Activated naive CD8-positive, alpha-beta T cell treated with anti-CD3 and anti-CD28 coated beads, Interleukin-2, amount 10 ng/mL, durations not matched to agents 7 days and 5 days (primary cell): ENCODE measurements at places on chromosomes 5 and 9. TPM values are rescaled to one million over a fixed set of nuclear protein-coding genes. Genes with fewer than 3 reads are reported as not detected.

- H3K4me3 ChIP-seq, result no peak overlapping the region
- no peak for DNase-seq
- H3K4me1 ChIP-seq, result no peaks in the 10 kb centered on the region
Measured at GRCh38 chr5:158487156-158487555, 612.6 kb downstream of the EBF1 start.

GRCh38 chr5:127030259-127031146 lies at the start of gene MARCHF3:
MARCHF3 (minus strand) TSS chr5:127030558; CDS start chr5:126918171, 112,387 bp downstream.
- H3K4me3 ChIP-seq, result peak within 1 kb of the TSS; percentile 86
- H3K36me3 ChIP-seq, result no peaks in the 10 kb centered on the region
- peak; percentile 98 for DNase-seq
- peaks cover 15% of the 10 kb centered on the region for H3K4me1 ChIP-seq

GRCh38 chr9:72898784-72899733 lies 53.8 kb downstream of the ALDH1A1 start:
- H3K4me3 ChIP-seq, result no peak overlapping the region
- DNase-seq, result no peak
- H3K27ac ChIP-seq, result no peak overlapping the region
- H3K4me1 ChIP-seq, result no peaks in the 10 kb centered on the region
- H3K36me3 ChIP-seq, result no peaks in the 10 kb centered on the region

The IL17B gene
- not detected for total RNA-seq

DNA sequence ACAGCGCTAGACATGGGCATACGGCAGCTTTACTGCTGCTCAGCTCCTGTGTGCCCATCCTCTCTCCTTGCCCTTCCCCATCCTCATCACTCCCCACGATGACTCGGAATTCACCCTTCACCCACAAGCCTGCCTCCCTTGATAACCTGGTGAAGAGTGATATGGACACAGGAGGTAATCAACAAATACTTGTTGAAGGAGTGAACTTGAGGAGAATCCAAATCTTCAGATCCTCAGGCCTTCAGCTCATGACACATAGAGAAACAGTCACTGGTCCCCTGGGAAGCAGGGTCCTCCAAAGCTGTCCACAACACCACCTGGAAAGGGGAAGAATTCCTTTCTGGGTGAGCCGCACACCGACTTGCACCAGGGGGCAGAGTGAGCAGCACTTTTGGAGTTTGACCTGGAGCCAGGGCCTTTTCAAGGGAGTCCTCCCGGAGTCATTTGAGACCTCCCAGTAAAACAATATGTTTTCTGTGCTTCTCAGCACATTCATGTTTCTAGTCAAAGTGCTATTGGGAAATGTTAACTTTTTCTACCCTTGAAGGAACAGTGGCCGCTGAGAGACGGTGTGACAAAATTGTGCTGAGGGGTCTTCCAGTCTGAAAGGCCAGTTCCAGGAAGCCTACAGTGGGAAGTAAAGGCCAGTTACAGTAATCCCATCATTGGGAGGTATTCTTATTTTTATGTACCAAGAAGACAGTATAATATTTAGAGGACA lies 332.3 kb downstream of the CWC27 start:
- H3K4me3 ChIP-seq, result no peak overlapping the region
- H3K27me3 ChIP-seq, result peaks cover 3% of the 10 kb centered on the region
- no peak overlapping the region for H3K27ac ChIP-seq
- H3K4me1 ChIP-seq, result peaks cover 32% of the 10 kb centered on the region

DNA sequence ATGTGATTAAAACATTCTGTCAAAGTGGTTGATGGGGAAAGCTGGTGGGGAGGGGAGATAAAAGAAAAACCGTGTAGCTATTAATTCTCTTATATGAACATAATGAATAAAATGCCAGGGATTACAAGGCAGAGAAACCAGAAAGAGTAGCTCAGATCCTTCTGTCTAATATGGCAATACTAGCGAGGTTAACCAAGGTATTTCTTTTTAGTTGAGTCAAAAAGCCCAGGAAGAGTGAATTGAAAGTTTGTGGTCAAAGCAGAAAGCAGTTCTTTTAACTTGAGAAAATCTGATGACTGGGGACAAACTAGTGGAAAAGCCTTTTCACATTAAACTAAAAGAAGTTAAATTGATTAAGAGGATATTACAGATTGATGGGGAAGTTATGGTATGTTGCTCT lies 76.0 kb downstream of the ERBIN start:
- H3K27ac ChIP-seq, result no peak overlapping the region
- peaks cover 46% of the 10 kb centered on the region for H3K36me3 ChIP-seq
- DNase-seq, result no peak
- H3K27me3 ChIP-seq, result no peaks in the 10 kb centered on the region
- no peak overlapping the region for H3K4me3 ChIP-seq
- peaks cover 24% of the 10 kb centered on the region for H3K4me1 ChIP-seq

GRCh38 chr9:81031422-81032029 lies 657.8 kb downstream of the TLE1 start:
- H3K4me3 ChIP-seq, result no peak overlapping the region
- DNase-seq, result no peak
- H3K27me3 ChIP-seq, result no peaks in the 10 kb centered on the region
- H3K4me1 ChIP-seq, result no peaks in the 10 kb centered on the region
- no peaks in the 10 kb centered on the region for H3K36me3 ChIP-seq

DNA sequence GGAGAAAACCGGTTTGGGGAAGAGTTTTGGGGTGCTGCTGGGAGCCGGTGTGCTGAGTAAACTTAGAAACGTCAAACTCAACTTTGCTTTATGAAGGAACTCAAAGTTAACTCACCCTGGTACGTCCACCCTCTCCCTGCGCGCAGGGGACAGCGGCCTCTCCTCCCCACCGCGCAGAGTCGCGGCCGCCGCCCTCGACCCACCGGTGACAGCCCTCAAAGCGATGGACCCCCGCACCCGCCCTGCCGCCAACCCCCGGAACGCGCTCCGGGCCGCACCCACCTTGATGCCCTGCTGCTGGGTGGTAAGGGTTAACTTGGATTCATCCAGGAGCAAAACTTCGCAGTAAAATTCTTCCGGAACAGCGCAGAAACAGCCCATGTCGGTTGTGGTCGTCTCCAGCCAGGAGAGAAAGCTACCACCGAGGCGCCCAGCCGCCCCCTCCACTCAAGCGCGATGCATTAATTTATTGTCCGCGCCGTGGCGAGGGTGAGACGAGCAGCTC lies 366 bp downstream of the EPB41L4A start:
- H3K27ac ChIP-seq, result no peak overlapping the region
- peak; percentile 32 for DNase-seq
- H3K4me1 ChIP-seq, result peaks cover 7% of the 10 kb centered on the region
- H3K36me3 ChIP-seq, result no peaks in the 10 kb centered on the region
- H3K27me3 ChIP-seq, result peaks cover 67% of the 10 kb centered on the region
- H3K4me3 ChIP-seq, result peak overlapping the region; percentile 69

DNA sequence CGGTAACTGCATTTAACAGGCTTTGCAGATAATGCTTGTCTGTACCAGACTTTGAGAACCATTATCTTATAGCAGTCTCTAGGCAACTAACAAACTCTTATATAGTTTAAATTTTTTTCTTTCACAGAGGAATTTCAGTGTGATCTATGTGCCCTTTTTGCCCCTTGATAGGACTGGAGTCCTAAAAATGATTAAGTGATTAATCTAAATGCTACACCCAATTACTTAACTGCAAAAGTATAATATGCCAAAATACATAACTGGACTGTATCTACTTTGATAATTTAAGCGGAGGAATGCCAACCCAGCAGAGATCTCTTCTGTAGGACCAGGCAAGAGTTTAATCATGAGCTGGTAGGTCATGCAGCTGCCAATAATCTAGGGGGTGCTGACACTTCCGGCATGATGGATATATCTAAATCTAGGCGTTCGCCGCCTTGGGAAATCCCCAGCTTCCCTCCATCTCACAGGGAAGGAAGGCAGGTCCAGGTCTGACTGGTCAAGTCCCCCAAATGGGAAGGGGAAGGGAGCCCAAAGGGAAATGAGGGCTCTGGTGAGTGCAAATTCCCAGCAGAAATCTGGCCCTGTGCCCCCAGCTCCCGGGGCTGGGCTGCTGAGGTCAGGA lies 205.6 kb downstream of the GAPVD1 start:
- peaks cover 2% of the 10 kb centered on the region for H3K36me3 ChIP-seq
- H3K27ac ChIP-seq, result no peak overlapping the region
- peaks cover 2% of the 10 kb centered on the region for H3K4me1 ChIP-seq
- DNase-seq, result no peak

GRCh38 chr9:112025850-112026249 lies 129.2 kb downstream of the UGCG start:
- DNase-seq, result no peak
- H3K4me1 ChIP-seq, result peaks cover 14% of the 10 kb centered on the region
- peaks cover 15% of the 10 kb centered on the region for H3K27me3 ChIP-seq
- H3K4me3 ChIP-seq, result no peak overlapping the region
- H3K27ac ChIP-seq, result no peak overlapping the region
- peaks cover 15% of the 10 kb centered on the region for H3K36me3 ChIP-seq

The ADAMTS13 gene
- total RNA-seq, result 3.2 TPM

DNA sequence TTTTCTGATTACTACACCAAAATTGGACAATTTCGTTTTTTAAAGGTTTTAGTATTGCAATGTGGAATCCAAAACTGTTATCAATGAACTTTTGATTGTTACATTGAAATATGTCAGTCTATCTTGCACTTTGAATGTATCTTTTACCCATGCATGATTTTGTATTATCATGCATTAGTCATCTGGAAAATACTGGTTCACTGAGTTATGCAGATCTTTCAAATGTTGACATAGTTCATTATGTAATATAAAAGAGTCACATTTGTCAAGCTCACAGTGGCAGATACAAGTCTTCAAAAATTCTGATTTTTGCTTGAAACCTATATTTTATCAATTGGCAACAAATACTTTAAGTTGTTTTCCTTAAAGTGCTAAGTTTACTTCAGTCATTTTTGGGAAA lies 85.2 kb downstream of the NR3C1 start:
- H3K27ac ChIP-seq, result no peak overlapping the region
- H3K4me1 ChIP-seq, result peaks cover 15% of the 10 kb centered on the region
- H3K27me3 ChIP-seq, result no peaks in the 10 kb centered on the region
- H3K36me3 ChIP-seq, result peaks cover 27% of the 10 kb centered on the region

The NR6A1 gene
- total RNA-seq, result 0.06 TPM

- H3K4me3 ChIP-seq, result no peak overlapping the region
- no peaks in the 10 kb centered on the region for H3K36me3 ChIP-seq
- no peak overlapping the region for H3K27ac ChIP-seq
- DNase-seq, result no peak
- no peaks in the 10 kb centered on the region for H3K27me3 ChIP-seq
Measured at GRCh38 chr5:89695371-89695770, 714.2 kb downstream of the CETN3 start.

- no peaks in the 10 kb centered on the region for H3K36me3 ChIP-seq
- no peaks in the 10 kb centered on the region for H3K4me1 ChIP-seq
- DNase-seq, result no peak
- no peak overlapping the region for H3K27ac ChIP-seq
- peaks cover 16% of the 10 kb centered on the region for H3K27me3 ChIP-seq
Measured at GRCh38 chr5:68137511-68138140, 77.9 kb upstream of the PIK3R1 start.

- H3K36me3 ChIP-seq, result no peaks in the 10 kb centered on the region
- no peak overlapping the region for H3K4me3 ChIP-seq
- DNase-seq, result no peak
- no peaks in the 10 kb centered on the region for H3K4me1 ChIP-seq
- H3K27ac ChIP-seq, result no peak overlapping the region
Measured at GRCh38 chr5:134245692-134246091, 19.8 kb upstream of the PPP2CA start.

GRCh38 chr5:117299936-117300328 lies 725.3 kb upstream of the SEMA6A start:
- H3K36me3 ChIP-seq, result no peaks in the 10 kb centered on the region
- H3K27ac ChIP-seq, result no peak overlapping the region
- H3K27me3 ChIP-seq, result no peaks in the 10 kb centered on the region
- no peaks in the 10 kb centered on the region for H3K4me1 ChIP-seq

- no peak for DNase-seq
- peaks cover 15% of the 10 kb centered on the region for H3K4me1 ChIP-seq
- H3K36me3 ChIP-seq, result no peaks in the 10 kb centered on the region
- peaks cover 8% of the 10 kb centered on the region for H3K27me3 ChIP-seq
- no peak overlapping the region for H3K27ac ChIP-seq
Measured at GRCh38 chr5:56986626-56986947, 34.7 kb upstream of the MIER3 start.

The IFNA4 gene
- total RNA-seq, result not detected

The PCDHGA6 gene
- 0.28 TPM for total RNA-seq

DNA sequence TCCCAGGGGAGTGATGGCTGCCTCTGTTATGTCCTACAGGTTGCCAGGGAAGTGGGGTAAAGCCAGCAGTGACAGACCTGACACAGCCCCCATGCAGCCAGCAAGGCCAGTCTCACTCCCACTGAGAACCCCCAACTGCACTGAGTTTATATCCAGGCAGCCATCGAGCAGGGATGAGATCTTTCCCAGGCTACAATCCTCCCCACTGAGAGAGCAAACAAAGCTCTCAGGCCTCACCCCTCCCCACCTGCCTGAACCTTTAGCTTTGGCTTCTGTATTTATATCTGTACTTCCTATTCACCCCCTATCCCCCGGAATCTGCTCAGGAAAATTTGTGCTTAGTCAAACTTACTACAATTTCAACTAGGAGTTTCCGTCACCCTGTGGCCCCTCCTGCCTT lies 284.1 kb downstream of the FAM170A start:
- H3K4me1 ChIP-seq, result no peaks in the 10 kb centered on the region
- no peak overlapping the region for H3K27ac ChIP-seq
- no peak for DNase-seq

DNA sequence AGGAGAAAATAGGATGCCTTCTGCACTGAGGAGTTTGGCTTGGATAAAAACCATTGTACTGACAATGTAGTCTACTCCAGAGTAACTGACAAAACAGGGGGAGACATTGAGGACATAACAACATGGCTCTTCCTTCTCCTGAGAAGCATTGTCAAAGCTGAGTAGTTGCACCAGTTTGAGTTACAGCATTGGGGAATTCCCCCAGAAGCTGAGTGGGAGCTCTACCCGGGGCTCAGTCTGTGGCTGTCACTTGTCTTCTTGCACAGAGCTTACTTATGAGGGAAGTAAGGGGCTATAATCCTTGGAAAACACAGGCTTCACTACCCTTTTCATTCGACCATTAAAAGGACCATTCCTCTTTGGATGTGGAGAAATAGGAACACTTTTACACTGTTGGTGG lies 21.2 kb downstream of the HSPB3 start:
- peaks cover 3% of the 10 kb centered on the region for H3K4me1 ChIP-seq
- H3K4me3 ChIP-seq, result no peak overlapping the region
- H3K36me3 ChIP-seq, result no peaks in the 10 kb centered on the region
- H3K27me3 ChIP-seq, result peaks cover 11% of the 10 kb centered on the region

DNA sequence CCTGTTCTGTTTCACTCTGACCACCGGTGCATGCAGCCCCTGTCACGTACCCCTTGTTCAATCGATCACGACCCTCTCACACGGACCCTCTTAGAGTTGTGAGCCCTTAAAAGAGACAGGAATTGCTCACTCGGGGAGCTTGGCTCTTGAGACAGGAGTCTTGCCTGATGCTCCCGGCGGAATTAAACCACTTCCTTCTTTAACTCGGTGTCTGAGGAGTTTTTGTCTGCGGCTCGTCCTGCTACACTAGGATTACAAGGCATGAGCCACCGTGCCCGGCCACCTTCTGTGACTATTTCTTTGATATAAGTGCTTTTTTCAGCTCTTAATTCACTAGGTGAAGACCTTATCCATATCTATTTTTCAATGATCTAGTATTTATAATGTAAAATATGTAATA lies 167.5 kb downstream of the TTC39B start:
- peaks cover 8% of the 10 kb centered on the region for H3K4me1 ChIP-seq
- no peak overlapping the region for H3K4me3 ChIP-seq
- H3K36me3 ChIP-seq, result no peaks in the 10 kb centered on the region
- peaks cover 5% of the 10 kb centered on the region for H3K27me3 ChIP-seq
- no peak for DNase-seq

The SLC36A3 gene
- total RNA-seq, result not detected

GRCh38 chr5:69202497-69202896 lies 13.1 kb downstream of the CENPH start:
- peaks cover 12% of the 10 kb centered on the region for H3K36me3 ChIP-seq
- no peak for DNase-seq
- no peak overlapping the region for H3K27ac ChIP-seq
- peaks cover 2% of the 10 kb centered on the region for H3K4me1 ChIP-seq
- no peaks in the 10 kb centered on the region for H3K27me3 ChIP-seq
- no peak overlapping the region for H3K4me3 ChIP-seq
